NCI-H2081 (cell line): ENCODE measurements at places on chromosomes 13 and 19.

GRCh38 chr19:18271433-18271841, 2.8 kb downstream of the IQCN start:
- no peak for DNase-seq

- no peak for DNase-seq
Measured at GRCh38 chr13:41402691-41403511, 54.4 kb upstream of the RGCC start.

DNA sequence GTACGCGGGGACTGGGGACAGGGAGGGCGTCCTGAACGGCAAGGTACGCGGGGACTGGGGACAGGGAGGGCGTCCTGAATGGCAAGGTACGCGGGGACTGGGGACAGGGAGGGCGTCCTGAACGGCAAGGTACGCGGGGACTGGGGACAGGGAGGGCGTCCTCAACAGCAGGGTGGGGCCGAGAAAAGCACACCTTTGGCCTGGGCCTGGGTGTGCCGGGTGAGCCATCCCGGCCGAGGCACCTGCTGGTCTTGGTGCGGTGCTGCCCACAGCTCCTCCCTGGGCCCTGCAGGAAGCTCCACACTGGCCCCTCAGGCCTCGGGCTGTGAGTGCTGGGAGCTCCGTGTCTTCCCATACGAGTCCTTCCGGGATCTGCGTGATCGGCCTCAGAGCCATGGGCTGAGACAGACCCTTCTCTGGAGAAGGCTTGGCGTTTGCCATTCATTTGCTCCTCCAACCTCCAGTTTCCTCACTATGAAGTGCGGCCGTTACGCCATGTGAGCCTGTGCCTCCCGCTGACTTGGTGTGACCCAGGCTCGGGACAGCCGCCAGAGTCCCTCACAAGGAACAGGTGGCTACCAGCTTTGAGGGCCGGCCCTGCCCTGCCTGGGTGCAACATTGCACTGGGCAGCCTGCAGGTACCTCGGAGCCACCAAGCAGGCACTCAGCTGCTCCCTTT, 7.8 kb upstream of the ZNF554 start:
- DNase-seq, result no peak

DNA sequence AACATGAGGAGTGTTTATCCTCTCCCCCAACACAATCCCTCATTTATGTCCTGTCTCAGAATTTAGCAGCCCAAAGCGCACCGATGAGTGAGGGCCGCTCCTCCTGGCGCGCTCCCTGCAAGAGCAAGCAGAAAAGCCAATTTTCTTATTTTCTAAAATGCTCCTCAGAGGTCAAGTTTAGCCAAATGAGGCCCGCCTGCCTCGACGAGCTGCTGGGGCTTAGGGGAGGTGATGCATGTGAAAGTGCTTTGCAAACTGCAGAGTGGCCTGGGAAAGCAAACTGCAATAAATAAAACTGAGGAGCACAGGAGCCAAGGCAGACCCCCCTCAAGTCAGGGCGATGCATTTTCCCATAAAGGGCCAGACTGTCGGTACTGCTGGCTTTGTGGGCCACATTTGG, 29.0 kb downstream of the CAPS start:
- no peak for DNase-seq

GRCh38 chr13:92530364-92530763, 696.2 kb upstream of the GPC6 start:
- no peak for DNase-seq

GRCh38 chr19:3129112-3129511, 6.7 kb upstream of the GNA15 start:
- no peak for DNase-seq
